HCT116 (cell line): ENCODE measurements at places on chromosomes 5 and 9.

DNA sequence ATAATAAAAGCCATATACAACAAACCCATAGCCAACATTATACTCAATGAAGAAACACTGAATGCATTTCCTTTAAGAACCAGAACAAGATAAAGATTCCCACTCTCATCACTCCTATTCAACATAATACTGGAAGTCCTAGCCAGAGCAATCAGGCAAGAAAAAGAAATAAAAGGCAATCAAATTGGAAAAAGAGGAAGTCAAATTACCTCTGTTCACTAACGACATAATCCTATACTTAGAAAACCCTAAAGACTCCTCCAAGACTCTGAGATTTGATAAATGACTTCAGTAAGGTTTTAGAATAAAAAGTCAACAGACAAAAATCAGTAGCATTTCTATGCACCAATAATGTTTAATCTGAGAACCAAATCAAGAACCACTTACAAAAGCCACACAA lies 36.6 kb upstream of the HTR4 start:
- H3K27me3 ChIP-seq: peaks cover 8% of the 10 kb centered on the region; the same call in 1 of the 2 replicates
- no peak for DNase-seq
- H3K4me3 ChIP-seq: no peak overlapping the region
- H3K36me3 ChIP-seq: no peaks in the 10 kb centered on the region
- no peak overlapping the region for H3K27ac ChIP-seq
- no peaks in the 10 kb centered on the region for H3K4me1 ChIP-seq

GRCh38 chr9:6757132-6757455 lies 679 bp upstream of the KDM4C start:
- H3K27ac ChIP-seq: peak overlapping the region; percentile 91
- H3K27me3 ChIP-seq: no peaks in the 10 kb centered on the region
- H3K4me1 ChIP-seq: peaks cover 23% of the 10 kb centered on the region
- no peaks in the 10 kb centered on the region for H3K36me3 ChIP-seq
- peak overlapping the region; percentile 91 for H3K4me3 ChIP-seq
- peak; percentile 75 for DNase-seq

- no peaks in the 10 kb centered on the region for H3K27me3 ChIP-seq
- H3K36me3 ChIP-seq: no peaks in the 10 kb centered on the region
- DNase-seq: no peak
Measured at GRCh38 chr9:114214181-114214580, 58.8 kb downstream of the COL27A1 start.

- no peaks in the 10 kb centered on the region for H3K36me3 ChIP-seq
- no peaks in the 10 kb centered on the region for H3K27me3 ChIP-seq
- no peak overlapping the region for H3K27ac ChIP-seq
- no peak for DNase-seq
Measured at GRCh38 chr5:26003966-26004365, 1034.4 kb downstream of the CDH9 start.

DNA sequence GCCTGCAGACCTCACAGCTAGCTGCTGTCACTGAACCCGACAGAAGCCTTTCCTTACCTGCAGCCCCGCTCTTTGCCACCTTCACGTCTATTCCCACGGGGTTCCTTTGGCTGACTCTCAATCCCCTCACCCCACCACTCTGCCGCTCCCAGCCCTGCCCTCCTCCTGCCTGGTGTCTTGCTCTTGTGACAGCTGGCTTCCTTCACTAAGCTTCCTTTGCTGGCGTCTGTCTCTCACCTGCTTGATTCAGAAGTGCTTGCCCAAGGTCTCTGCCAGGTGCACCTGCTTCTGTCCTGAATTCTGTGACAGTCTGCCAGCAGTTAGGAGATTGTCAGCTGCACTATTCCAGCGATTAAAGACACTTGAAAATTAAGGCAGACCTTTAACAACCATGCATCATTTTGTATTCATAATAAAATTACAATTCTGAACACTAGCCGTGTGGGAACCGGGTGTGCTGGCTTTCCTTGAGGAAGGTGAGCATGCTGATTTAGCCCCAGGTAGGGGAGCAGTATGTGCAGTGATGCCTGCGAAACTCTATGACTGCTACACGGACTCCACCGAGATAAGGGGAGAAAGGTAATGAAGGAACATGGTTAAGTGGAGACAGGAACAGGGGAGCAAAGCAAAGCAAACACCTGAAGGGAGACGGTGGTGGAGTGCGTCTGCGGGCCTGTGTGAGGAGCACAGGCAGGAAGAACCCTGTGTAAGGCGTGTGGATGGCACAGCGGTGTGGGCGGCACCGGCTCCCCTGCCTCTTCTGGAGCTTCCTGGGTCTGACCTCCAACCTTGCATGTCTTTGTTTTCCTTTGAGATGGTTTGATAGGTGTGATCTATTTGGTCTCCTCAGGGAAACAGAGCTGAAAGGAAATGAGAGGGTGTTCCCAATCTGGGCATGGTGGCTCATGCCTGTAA lies 80.1 kb upstream of the CACNA1B start:
- no peak for DNase-seq
- no peaks in the 10 kb centered on the region for H3K4me1 ChIP-seq
- peaks cover 26% of the 10 kb centered on the region for H3K36me3 ChIP-seq
- no peak overlapping the region for H3K4me3 ChIP-seq
- H3K27me3 ChIP-seq: no peaks in the 10 kb centered on the region
- H3K27ac ChIP-seq: no peak overlapping the region

GRCh38 chr5:156170351-156170961 lies 156.5 kb upstream of the SGCD start:
- DNase-seq: no peak
- H3K36me3 ChIP-seq: no peaks in the 10 kb centered on the region
- no peak overlapping the region for H3K27ac ChIP-seq
- no peaks in the 10 kb centered on the region for H3K27me3 ChIP-seq
- H3K4me1 ChIP-seq: no peaks in the 10 kb centered on the region

GRCh38 chr9:33510262-33511183 lies 13.5 kb upstream of the ANKRD18B start:
- peak overlapping the region; percentile 60 for H3K4me3 ChIP-seq
- DNase-seq: no peak
- H3K27ac ChIP-seq: no peak overlapping the region
- H3K4me1 ChIP-seq: peaks cover 4% of the 10 kb centered on the region; the same call in 1 of the 2 replicates

DNA sequence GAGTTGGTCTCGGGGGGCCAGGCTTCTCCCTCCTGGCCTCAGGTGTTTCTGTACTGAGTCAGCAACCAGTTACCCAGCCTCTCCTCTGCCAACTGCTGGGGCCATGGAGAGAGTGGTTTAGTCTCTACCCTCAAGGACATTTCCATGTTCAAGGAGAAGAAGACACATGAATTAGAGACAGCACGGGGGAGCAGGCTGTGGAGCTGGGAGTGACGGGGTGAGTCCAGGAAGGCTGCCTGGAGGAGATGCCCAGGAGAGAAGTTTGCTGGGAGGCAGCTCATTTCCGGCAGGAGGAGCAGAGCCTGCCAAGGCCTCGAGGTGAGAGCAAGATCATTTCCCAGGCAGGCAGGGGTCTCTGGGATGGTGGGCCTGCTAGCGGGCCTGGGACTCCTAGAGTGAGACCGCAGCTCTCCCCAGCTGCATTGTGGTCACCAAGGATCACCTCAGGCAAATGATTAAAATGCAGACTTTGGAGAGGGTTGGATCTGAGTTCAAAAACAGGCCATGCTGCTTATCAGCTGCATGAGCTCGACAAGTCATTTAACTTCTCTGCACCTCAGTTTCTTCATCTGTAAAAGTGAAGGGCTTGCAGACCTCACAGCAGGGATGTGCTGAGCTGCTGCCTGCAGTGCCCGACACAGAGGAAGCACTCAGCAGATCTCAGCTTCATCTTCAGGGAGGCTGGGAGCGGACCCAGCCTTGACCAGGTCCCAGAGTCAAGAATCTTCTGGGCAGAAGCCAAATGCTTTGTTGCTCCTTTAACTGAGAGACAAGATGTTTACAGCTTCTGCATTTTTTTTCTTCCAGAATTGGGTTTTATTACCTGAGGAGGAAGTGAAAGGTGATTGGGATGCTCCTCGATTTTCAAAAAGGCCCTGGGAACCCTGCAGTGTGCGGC lies 35.2 kb downstream of the NEK6 start:
- H3K4me3 ChIP-seq: no peak overlapping the region
- H3K27ac ChIP-seq: no peak overlapping the region
- DNase-seq: no peak

GRCh38 chr9:138049085-138049778 lies 171.7 kb downstream of the CACNA1B start:
- no peak overlapping the region for H3K27ac ChIP-seq
- no peak overlapping the region for H3K4me3 ChIP-seq
- no peak for DNase-seq
- peaks cover 7% of the 10 kb centered on the region for H3K4me1 ChIP-seq

- H3K27ac ChIP-seq: no peak overlapping the region
- H3K36me3 ChIP-seq: no peaks in the 10 kb centered on the region
- DNase-seq: no peak
- no peaks in the 10 kb centered on the region for H3K27me3 ChIP-seq
Measured at GRCh38 chr5:97242341-97242740, 59.3 kb upstream of the RIOK2 start.
